NCI-H2171 treated with DMSO at 0.1 percent for 48 hours (cell line): ENCODE measurements at places on chromosomes 7 and 10.

DNA sequence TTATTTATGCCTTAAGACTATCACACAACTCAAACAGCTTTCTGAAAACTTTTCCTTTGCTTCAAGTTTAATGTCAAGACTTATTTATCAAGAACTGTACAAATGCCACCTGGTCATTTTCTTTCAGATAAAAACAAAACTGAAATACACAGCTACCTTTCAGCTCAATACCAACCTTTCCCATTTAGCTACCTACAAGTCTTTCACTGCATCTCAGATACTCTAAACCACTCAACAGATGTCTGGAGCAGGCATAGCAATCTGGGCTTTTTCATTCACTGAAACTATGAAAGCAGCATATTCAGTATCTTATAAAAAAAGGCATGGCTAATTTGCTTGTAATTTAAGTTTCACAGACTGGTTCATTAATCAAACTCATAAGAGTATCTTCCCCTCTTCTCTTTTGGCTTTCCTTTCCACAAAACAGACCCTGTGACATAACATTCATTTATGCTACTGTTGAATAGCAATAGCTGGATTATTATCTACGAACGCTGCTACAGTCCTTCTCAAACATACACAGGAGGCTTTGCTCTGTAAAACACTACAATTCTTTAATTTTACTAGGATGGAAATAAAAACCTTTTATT, 8.2 kb downstream of the TRA2A start:
- peak; percentile 40 for DNase-seq

GRCh38 chr7:134329614-134330346, 13.1 kb upstream of the SLC35B4 start:
- DNase-seq = no peak

- no peak for DNase-seq
These were observed 11.1 kb upstream of the TFEC start for GRCh38 chr7:116041615-116042014.

- peak; percentile 76 for DNase-seq
These were observed 493.8 kb downstream of the ARL4A start for GRCh38 chr7:13181216-13181615.

- DNase-seq = no peak
These were observed 146.9 kb upstream of the AKR1E2 start for GRCh38 chr10:4678951-4679671.

GRCh38 chr7:46537191-46537905, 616.3 kb upstream of the IGFBP3 start:
- DNase-seq = no peak

- no peak for DNase-seq
These were observed 203.4 kb downstream of the PHTF2 start for GRCh38 chr7:78002021-78002420.

GRCh38 chr7:34074421-34074820, 169.1 kb downstream of the BMPER start:
- DNase-seq = no peak

- DNase-seq = no peak
These were observed 194.3 kb downstream of the SORCS3 start for GRCh38 chr10:104835422-104835821.

DNA sequence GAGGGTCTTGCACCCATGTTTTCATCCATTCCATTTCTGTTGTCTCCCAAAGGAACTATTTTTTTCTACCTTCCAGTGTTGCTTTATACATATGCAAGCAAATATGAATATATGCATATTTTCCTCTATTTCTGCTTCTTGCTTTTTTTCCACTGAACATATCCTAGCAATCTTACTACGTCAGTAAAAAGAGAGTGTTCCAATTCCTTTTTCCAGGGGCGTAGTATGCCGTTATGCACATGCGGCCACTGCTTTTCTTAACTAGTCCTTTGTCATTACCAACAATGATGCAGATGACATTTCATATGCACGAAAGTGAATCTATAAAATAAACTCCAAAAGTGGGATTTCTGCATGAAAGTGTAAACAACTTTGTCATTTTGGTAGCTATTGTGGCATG, 40.2 kb upstream of the FRMD4A start:
- no peak for DNase-seq

DNA sequence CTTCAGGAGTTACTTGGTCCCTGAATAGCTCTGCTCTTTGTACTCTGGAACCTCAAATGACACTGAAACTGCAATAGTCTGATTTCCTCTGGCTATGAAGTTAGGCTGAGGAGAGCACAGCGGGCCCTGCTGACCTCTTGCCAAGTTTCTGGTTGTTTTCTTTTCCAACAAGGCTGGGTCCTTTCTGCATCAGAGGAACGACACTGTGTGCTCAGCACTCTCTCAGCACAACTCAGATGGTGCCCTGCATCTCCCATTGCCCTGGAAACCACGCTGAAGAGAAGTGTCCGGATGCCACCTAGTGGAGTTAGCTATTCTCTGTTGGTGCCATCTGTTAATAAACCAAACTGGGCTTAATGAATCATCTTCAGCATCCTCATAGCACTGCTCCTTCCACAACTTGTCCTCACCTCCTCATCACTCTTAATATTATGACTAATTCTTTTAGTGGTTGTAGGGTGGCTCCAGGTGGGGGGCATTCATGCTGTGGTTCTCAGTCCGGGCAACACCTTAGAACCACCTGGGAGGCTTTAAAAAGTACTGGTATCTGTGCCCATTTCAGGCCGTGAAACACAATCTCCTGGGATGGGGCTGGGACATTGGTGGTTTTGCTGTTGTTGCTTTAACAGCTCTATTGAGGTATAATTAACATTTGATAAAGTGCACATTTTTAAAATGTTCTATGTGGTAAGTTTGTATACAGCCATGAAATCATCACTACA, 8.2 kb upstream of the EFCAB10 start:
- peak; percentile 86 for DNase-seq

GRCh38 chr7:149569726-149570422, 72.3 kb upstream of the ZNF746 start:
- no peak for DNase-seq

- no peak for DNase-seq
These were observed 102.6 kb upstream of the NANOS1 start for GRCh38 chr10:118926903-118927302.

GRCh38 chr10:131206111-131206995, 105.2 kb downstream of the TCERG1L start:
- DNase-seq = no peak

DNA sequence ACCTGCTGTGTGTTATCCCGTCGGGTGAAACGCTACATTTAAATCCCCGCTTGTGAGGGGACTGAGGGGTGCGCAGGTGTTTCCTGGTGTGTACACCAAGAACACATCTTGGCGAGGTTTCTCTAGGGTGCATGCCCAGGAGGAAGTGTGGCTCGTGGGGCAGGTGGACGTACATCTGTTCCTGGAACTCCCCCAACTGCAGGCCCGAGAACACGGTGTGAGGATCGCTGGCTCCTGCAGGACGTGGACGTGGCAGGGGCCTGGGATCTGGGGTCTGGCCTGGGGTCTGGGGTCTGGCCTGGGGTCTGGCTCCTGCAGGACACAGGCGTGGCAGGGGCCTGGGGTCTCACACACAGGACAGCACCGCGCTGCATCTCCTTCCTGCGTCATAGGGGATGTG, 10.1 kb downstream of the KNDC1 start:
- no peak for DNase-seq

- DNase-seq = no peak
These were observed 137.3 kb downstream of the PTPN20 start for GRCh38 chr10:47048526-47048905.

- DNase-seq = peak; percentile 46
These were observed 52.9 kb downstream of the ZNF467 start for GRCh38 chr7:149720372-149721083.

- DNase-seq = no peak
These were observed 1.3 kb downstream of the EGR2 start for GRCh38 chr10:62814756-62815380.

DNA sequence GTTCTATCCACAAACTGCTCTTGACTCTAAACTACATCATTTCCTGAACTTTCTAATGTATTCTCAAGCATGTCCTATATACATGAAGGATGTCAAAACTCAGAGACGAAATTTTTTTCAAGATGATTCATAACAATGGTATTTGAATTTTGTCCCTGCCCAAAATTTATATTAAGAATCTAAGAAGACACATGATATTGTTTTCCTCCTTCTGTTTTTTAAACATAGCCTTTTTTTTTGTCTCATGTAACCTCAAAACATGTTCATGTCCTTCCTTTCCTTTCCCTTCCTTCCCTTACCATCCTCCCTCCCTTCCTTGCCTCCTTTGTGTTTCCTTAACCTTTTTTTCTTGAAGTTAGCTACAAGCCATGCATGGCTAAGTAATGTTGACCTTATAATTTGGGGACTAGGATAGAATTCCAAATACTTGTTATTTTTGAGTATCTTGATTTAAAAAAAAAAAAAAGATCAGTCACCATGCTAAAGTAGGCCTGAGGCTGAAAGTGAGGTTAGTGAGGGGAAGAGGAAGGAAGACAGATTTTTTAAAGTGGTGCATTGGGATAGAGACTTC, 163.0 kb downstream of the SUGCT start:
- no peak for DNase-seq

GRCh38 chr7:6385110-6385781, 62.5 kb downstream of the DAGLB start:
- no peak for DNase-seq

DNA sequence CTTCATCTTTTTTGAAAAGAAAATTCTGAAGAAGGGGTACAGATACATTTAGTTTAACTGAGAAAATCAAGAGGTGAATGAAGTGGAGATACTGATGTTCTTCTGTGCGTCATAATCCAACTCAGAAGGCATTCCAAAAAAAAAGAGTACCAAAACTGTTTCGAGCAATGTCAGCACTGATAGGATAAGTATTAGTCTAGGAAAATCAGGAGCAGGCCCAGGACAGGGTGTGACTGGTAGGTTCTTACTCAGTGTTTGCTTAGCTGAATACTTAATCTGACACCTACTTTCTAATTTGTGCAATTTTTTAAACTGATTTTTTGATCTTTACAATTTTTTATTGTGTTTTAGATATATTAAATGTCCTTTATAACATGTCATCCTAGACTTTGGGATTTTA, 4.3 kb downstream of the BZW2 start:
- DNase-seq = no peak

DNA sequence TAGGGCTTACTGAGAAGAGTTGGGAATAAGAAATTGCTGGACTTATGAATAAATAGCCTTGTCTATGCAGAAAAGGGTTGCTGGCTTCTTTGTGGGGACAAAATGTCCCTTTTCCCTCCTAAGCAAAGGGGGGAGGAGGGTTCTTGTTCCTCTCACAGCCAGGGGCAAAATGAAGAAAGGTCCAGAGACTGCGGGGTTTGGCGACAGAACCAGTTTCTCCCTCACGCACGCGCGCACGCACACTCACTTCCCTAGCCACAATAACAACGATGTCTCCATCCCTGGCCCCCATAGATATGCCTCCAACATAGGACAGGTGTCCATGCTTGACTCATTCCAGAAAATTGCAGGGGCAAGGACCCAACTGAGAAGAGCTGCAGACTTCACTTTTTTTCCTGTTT, 3.3 kb downstream of the ZMIZ1 start:
- no peak for DNase-seq

DNA sequence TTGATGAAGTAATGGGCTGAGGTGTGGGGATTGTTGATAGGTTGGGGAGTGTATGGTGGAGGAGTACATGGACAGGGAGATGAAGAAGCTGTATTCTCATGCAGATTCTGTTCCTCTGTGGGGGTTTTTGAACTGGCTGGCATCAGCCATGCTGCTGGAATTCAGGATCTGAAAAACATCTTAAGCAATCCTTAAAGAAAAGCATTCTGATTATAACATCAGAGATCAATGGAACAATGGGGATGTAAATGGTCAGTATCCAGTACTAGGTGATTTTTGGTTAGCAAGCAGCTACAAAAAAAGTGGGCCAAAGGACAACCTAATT, 247.5 kb upstream of the GALNT17 start:
- no peak for DNase-seq

GRCh38 chr10:84263716-84264115, 18.9 kb downstream of the RGR start:
- DNase-seq = no peak

DNA sequence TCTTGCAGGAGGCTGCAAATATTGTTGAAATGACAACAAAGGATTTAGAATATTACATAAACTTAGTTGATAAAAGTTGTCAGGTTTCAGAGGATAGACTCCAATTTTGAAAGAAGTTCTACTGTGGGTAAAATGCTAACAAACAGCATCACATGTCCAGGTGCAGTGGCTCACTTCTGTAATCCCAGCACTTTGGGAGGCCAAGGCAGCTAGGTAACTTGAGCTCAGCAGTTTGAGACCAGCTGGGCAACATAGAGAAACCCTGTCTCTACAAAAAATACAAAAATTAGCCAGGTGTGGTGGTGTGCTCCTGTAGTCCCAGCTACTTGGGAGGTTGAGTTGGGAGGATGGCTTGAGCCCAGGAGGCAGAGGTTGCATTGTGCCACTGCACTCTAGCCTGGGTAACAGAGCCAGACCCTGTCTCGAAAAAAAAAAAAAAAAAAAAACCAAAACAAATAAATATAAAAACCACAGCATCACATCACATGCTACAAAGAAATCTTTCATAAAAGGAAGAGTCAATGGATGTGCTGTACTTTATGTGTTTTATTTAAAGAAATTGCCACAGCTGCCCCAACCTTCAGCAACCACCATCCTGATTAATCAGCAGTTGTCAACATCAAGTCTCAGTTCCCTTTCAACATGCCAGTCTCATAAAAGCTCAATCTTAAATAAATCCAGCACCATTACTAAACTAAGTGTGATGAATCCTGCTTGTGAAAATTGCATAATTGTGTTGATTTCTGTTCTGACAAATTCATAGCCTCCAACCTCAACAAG, 83.2 kb upstream of the MBL2 start:
- no peak for DNase-seq

DNA sequence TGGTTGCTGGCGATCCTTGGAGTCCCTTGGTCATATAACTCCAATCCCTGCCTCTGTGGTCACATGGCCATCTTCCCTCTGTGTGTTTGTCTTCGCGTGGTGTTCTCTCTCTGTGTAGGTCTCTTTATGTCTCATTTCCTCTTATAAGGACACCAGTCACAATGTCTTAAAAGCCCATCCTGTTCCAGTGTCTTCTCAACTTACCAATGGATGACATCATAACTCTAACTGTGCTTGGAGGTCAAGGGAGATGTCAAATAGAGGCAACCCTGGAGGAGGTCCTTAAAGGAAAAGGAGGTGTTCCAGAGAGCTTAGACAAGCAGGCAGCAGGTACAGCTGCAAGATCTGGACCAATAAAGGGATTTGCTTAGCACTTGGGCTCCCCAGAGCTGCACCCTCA, 143.0 kb downstream of the BUB3 start:
- DNase-seq = no peak

DNA sequence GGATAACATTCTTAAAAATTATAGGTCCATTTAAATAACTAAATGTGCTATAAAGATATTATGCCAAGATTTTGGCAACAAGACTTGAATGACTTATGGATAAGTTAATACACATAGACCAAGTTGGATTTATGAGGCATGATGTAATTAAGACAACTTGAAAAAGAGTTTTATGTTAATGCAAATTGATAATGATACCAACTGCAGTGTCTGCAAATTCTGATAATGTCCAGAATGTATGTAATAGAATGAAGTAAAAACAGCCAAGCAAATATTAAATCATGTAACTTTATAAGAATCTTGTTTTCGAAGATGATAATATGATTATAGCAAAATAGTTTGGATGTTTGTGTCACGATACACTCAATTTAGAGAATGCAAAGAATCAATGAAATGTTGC, 868.3 kb downstream of the DNAJB9 start:
- DNase-seq = no peak
